ENCODE measurements at places on chromosomes 4 and X.

- no peak for DNase-seq
Observed at GRCh38 chr4:8645753-8646124, 53.2 kb downstream of the CPZ start.

DNA sequence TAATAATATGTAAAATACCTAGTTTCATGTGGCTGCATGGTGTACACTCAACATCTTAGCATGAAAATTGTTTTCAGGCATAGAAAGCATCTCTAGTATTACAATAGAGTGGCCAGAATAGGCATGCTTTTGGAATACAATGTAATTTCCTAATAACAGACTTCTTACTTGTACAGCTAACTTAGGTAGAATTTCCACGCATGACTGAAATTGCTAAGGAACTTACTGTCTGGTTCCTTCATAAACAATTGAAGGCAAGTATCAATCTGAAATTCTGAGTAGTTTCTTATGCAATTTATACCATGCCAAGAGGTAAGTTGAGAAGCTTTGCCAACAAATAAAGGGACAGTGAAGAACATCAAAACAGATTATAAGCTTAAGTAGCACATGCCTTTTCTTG is 26.7 kb downstream of the SULT1E1 start:
- DNase-seq, result no peak

GRCh38 chrX:48468693-48469691 is 1.1 kb downstream of the SLC38A5 start:
- DNase-seq, result no peak

GRCh38 chr4:108107729-108108382 is 60.9 kb downstream of the LEF1 start:
- no peak for DNase-seq

DNA sequence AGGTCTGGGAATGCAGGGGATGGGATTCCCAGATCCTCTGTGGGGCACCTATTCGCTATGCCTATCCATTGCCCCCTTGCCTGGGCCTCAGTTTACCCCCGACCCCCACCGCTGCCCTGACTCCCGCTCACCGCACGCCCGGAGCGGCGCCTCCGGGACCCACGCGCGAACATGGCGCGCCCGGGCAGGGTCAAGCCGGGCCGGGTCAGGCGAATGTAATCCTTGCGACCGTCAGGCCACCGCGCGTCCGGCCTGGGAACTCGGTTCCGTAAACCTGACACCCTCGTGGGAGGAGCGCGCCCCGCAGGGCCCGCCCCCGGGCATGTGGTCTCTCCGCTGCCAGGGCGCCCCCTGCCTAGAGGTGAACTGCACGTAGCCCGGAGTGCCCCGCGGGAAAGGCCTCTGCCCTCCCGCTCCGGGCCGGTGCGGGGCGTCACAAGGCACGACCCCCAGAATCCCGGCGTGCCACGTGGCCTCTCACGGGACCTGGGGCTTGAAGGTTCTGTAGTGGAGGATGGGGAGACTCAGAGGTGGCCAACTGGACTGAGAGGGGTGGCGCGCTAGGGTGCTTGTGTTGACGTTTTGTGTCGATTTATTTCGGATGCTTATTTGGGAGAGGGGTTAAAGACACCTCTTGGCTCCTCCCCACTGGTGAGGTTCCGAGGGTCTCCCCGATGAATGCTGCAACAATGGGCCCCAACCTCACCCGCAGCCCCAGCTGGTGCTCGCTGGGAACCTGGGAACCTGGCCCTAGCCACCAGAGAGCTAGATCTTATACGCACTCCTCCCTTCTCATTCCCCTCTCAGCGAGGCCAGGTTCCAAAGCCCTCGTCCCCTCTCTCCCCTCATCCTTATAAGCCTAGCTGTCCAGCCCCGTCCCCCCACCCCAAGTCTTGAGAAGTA is at the start of gene PRICKLE3:
Gene PRICKLE3, minus strand, starts transcription at position 249 of the 903 bp plus-strand sequence. Its CDS starts 76 bp downstream, at position 173.
- no peak for DNase-seq

GRCh38 chr4:123306769-123307168 is 89.8 kb upstream of the SPRY1 start:
- DNase-seq, result no peak

DNA sequence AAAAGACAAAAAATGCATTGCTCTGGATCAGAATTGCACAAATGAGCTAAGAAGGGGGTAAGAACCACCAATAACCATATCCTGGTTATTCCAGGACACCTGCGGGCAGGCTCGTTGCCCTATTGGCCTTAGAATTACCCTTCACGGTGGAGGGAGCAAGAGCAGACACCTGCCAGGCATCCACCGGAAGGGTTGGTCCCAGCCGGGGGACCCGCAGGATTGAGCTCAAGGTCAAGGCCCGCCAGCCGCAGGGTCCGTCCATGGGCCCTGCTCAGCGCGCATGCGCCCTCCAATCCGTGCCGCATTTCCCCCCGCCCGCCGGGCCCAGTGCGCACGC is 575 bp downstream of the SLC25A6 start:
- no peak for DNase-seq

GRCh38 chr4:122167369-122167768 is 15.2 kb downstream of the BLTP1 start:
- no peak for DNase-seq

DNA sequence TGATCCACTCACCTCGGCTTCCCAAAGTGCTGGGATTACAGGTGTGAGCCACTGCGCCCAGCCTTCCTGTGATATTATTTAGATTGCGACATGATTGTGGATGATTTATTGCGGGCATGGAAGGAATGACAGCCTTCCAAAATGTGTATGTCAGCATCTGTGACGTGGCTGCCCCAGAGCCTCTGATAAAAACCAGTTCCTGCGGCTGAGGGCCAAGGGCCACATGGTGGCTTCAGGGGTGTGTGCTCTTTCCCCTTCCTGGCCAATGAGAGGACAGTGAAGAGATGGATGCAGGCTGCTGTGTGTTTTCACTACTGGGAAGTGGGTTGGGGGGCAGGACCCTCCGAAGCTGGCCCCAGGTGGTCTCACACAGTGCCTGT is 57.4 kb upstream of the HGFAC start:
- no peak for DNase-seq

GRCh38 chr4:165779950-165780670 is 92.9 kb upstream of the TLL1 start:
- DNase-seq, result no peak

DNA sequence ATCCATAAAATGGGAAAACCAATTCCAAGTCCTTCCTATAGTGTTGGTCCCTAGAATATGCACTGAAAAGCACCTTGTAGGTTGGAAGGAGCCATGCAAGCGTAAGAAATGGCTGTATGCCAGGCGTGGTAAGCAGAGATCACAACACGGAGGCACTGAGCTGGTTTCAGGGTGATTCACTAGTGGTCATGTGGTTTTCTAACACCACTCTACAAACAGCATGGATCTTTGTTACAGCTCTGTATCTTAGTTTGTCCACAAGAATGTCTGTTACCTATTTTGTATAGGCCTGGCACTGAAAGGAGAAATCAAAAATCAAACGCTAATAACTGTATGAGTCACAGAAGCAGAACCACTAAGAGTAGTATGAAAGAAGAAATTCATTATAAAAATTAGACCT is 71.9 kb downstream of the MAGEB17 start:
- no peak for DNase-seq

GRCh38 chr4:91502365-91502764 is 801.4 kb upstream of the GRID2 start:
- no peak for DNase-seq

Data from posterior cingulate gyrus (tissue), 11 donors.